ENCODE measurements at places on chromosomes 7 and 10.

- DNase-seq = no peak
Observed at GRCh38 chr7:101599787-101600186, 29.3 kb downstream of the MYL10 start.

DNA sequence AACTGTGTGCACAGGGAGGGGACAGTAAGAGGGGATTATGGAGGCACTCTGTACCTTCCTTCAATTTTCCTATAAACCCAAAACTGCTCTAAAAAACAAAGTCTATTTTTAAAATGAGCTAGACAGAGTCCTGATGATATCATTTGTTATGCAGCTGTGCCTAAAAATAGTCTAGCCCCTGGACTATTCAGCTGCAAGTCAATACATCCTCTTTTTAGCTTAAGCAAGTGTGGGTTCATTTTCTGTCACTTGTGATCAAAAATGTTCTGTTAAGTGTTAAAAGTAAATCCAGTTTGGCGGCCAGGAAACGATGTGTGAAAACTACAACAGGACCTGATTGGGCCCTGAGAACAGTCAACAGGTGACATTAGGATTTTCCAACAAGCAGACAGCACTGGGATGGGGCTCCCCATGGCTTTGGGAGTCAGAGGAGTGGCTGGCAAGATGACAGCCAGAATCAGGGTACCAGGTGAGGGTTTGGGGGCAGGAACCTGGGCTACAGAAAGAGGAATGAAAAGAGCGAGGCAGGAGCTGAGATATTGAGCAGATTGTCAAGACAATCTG lies 33.9 kb downstream of the FAM107B start:
- no peak for DNase-seq

DNA sequence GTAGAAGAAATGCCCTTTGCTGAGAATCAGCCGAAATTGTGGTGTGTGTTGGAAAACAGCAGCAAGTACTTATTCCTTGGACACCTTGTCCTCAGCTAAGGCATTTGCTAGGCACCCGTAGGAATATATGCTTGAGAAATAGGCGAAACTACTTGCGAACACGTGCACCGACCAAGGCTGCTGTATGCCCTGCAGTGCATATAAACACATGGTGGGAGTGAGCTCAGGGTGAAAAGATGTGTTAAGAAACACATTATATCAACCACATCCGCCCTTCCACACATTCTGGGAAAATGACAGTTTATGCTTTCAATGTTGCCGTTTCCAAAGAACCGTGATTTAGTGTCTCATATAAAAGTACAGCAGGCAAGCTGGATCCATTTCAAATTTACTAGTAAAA lies 199.2 kb downstream of the JCAD start:
- no peak for DNase-seq

DNA sequence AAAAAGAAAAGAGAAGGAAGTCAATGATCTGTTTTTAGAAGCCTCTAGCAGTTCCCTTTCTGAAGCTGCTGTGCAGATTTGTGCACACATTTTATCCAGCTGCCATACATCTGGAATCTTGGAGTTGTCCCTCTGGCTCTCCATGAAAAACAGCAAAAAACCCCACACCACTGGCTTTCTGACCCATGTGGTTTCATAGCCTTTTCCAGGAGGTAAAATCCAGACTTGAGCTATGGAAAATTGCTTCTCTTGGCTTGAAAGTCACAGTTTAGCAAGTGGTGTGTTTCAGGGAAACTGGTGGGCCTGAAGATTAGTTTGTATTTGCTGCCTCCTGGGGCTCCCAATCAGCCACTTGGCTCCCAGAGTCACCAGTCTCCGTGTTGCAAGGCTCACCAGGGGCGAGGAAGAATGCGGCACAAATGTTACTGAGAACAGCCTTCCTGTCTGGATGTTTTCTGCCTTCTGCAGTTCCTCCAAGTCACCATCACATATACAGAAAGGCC lies 50.1 kb upstream of the ADRB1 start:
- DNase-seq = no peak

DNA sequence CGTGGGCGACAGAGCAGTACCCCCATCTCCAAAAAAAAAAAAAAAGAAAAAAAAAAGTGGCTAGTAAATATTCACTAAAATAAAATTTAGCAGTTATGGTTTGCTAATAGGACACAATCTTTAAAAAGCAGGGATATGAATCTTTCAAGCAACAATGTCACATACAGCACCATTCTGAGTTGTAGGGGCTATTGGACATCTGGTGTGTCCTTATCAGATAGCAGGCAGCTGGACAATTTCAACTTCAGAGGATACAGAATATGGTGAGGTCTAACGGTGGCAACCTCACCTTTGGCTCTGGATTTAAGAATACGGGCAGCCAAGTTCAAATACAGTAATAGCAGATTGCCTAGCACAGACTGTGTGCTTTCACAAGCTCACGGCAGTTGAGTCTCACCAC lies 51.1 kb downstream of the SLC37A3 start:
- DNase-seq = no peak
